ENCODE measurements at places on chromosomes 5 and 9. TPM values are rescaled to one million over a fixed set of nuclear protein-coding genes. Genes with fewer than 3 reads are reported as not detected.
A peak's percentile ranks its signal among the peaks of the same experiment; 100 is the strongest.

DNA sequence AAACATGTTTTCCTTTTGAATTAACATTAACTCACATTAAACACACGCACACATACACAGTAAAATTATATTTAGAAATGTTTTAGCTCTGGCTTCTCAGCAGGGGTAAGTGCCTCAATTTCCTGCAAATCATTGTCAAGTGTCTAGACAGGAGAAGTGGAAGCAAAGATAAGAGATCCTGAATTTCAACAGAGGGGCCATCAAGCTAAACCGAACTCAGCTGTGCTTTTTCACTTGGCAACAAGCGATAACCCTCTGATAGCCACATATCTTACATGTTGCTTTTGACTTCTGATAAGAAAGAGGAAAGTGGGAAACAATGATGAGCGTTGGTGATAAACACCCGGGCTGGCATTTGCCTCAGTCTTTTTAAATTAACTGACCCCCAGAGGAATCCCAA is 79.7 kb upstream of the SPDL1 start:
- DNase-seq = no peak

GRCh38 chr5:170655920-170656319 is 127.6 kb upstream of the GABRP start:
- no peak for DNase-seq

GRCh38 chr5:139746691-139747582 is 48.7 kb upstream of the PSD2 start:
- peak; percentile 87 for DNase-seq

GRCh38 chr5:171436804-171437285 is 17.4 kb downstream of the FGF18 start:
- no peak for DNase-seq

DNA sequence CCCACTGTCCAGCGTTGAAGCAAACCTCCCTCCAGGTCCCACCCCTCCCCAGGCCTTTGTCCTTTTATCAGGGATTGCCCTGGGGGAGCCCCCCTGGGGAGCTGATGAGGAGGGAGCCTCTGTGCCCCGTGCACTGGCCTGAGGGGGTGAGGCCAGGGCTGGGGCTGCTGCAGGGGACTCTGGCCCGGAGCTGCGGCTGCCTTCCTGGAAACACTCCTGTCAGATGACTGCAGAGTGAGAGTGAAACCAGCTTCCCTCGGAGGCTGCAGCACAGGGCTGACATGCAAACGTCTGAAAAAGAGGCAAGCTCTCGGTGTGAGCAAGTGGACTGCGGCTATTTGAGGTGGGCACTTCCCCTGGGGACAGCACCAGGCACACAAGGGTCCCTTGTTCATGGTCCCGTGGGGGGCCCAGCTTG is 4.6 kb upstream of the TRAF2 start:
- DNase-seq = peak; percentile 84

DNA sequence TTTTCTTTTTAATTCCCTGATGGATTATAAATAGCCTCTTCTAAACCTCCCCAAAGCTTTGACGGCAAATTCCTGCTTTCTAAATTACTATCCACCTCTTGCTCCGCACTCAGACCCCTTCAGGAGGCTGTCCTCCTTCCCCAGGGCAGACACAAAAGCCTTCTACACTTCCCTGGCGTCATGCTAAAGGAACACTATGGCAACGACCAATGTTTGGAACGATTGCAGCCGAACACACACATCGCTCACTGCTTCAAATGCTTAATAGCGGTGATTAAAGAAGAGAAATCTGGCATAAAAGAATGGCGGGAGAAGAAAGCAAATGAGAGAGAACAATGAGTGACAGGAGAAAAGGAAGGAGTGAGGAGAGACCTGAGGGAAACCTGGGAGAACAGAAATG is 297.3 kb downstream of the MLLT3 start:
- DNase-seq = no peak

- DNase-seq = no peak
Observed at GRCh38 chr5:101009758-101010519, 106.9 kb upstream of the ST8SIA4 start.

DNA sequence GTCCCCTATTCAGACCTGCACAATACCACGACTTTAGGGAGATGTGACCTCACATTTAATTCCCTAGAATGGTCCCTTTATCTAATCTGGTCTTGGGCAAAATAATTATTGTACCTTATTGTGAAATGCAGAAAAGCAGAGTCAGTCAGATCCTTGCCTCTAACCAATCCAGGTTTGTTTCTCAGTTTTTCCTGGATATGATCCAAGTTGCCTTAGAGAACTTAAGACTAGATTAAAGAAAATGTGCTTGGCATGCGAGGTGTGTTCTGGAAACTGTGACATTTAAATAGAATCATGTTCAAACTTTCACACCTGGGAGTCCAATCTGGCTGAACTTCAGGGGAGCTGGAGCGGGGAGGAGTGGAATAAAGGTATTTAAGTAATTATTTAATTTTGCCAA is 696.2 kb downstream of the DNAH5 start:
- no peak for DNase-seq

- DNase-seq = no peak
Observed at GRCh38 chr9:130286781-130287428, 21.3 kb downstream of the HMCN2 start.

GRCh38 chr5:81164936-81165335 is 68.2 kb upstream of the CKMT2 start:
- DNase-seq = no peak

DNA sequence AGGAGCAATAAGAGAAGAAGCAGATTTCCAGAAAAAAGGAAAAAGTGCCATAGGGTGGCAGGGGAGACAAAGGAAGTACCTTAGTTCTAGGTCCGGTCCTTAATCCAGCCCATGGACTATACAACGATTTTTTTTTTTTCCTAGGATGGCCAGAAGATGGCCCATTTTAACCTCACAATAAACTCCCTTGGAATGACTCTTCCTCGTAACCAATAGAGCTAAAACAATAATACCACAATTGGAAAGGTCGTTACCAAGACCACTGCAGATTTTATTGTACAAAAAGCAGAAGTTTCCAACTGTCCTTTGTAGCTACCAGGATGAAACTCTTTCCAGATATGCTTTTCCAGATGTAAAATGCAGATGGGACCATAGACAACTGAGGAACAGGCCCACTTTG is 34.4 kb upstream of the SSBP2 start:
- DNase-seq = no peak

DNA sequence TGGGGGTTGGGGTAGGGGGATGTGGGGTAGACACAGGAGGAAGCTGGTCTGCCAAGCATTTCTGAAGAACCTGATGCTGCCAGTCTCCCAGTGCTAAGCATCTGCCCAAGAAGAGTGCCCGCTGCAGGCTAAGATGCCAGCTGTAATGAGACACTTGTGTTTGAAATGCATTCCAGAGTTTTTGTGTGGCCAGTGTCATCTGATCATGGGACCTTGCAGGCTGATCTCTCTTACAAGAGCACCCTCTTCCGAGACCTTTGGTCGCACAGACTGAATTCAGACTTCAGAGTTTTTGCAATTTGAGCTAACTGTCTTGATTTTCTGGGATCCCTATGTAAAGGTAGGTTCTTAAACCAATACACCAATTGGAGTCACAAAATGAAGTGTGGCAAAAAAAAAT is 58.1 kb downstream of the DENND1A start:
- DNase-seq = no peak

GRCh38 chr5:150486402-150487198 is 21.3 kb upstream of the NDST1 start:
- DNase-seq = peak; percentile 57

DNA sequence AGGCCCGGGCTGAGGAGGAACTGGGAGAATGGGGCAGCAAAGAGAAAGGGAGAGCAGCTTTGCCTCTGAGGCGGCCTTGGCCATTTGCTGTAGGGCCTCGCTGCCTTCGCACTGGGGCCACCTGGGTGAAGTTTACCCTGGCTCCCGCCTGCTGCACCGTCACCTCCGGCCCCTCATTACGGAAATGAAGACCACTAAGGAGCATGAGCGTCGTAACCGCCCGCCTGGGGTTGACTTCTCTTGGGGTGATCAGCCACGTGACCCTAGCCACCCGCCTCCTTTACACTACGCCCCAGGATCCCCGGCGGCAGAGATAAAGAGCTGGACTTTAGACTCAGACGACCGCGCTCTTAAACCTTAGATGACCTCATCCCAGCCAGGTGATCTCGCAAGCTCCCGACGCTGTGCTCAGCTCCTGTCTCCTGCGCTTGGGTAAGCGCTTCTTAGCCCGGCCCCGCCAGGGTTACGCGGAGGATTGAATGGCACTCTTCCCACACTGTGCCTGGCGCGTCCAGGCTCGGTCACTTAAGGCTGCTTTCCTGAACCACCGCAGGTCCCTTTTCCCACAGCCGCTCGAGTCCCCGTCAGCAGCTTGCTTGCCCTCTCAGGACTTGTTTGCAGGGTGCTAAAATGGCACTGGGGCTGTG is 107.9 kb upstream of the LARP1 start:
- peak; percentile 35 for DNase-seq

- DNase-seq = no peak
Observed at GRCh38 chr9:90301277-90301653, 341.4 kb downstream of the DIRAS2 start.

- no peak for DNase-seq
Observed at GRCh38 chr9:94005272-94005901, 50.2 kb upstream of the BARX1 start.

DNA sequence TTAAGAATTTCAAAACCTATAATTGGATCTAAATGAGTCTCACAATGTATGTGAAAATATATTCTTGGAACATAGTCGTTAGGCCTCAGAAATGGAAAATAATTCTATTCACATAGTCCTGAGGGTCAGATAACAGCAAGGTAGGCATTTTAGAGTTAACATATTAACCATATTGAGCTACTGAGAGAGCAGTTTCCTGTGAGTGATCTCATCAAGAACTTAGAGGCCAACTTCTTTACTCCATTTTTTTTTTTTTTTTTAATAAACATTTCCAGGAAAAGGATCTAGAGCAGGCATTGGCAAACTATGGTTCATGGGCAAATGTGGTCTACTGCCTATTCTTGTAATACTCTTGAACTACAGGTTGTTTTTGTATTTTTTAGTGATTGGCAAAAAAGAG is 26.6 kb downstream of the RAB24 start:
- no peak for DNase-seq

- DNase-seq = no peak
Observed at GRCh38 chr9:80156262-80156661, 584.5 kb downstream of the TLE4 start.

GRCh38 chr5:136309376-136309775 is 56.0 kb downstream of the TRPC7 start:
- DNase-seq = no peak

DNA sequence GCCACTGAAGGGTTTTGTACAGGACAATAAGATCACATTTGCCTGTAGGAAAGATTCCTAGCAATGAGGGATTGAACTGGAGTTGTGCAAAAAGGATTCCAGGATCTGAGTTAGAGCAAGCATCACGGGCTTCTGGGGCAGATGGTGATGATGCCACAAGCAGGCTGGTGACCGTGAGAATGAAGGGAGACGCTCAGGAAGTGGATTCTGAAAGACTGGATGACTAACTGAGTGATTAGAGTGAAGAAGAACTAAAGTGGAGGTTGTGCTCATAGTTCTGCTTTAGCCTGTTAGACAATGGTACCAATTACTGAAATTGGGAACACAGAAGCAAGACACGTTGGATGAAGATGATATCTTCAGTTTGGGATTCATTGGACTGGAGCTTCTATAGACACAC is 168.2 kb downstream of the CD180 start:
- peak; percentile 45 for DNase-seq

DNA sequence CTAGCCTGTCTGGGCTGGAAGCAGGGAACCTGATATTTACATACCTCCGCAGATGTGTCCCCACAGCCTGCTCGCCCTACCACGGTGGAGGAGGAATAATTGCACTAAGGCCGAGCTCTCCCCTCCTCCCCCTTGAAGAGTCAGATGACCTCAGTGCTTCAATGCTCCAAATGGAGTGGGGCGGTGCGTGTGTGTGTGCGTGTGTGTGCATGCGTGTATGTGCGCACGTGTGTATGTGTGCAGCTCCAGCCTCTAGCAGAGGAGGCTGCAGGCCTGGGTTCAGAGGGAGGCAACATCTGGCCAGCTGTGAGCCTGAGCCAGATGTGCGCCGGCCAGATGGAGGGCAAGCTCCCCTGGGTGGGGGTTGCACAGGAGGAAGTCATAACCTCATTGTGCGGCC is 90.5 kb downstream of the NRG2 start:
- DNase-seq = no peak

DNA sequence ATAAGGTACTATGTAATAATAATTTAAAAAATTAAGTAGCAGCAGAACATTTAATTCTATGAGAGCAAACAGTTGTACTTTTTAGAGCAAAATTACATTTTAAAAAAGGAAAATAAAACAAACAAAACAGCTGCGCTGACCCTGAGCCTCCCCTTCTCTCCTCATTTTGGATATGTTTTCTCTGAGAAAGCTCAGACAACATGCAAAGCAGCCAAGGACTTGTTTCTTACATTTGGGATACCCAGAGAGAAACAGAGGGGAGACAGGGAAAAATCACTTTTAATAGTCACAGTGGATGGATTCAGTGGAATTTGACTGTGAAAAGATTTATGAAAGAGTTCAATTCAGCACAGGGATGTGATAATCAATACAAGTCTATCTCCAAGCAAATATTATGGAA is 299.2 kb downstream of the EBF1 start:
- DNase-seq = no peak

DNA sequence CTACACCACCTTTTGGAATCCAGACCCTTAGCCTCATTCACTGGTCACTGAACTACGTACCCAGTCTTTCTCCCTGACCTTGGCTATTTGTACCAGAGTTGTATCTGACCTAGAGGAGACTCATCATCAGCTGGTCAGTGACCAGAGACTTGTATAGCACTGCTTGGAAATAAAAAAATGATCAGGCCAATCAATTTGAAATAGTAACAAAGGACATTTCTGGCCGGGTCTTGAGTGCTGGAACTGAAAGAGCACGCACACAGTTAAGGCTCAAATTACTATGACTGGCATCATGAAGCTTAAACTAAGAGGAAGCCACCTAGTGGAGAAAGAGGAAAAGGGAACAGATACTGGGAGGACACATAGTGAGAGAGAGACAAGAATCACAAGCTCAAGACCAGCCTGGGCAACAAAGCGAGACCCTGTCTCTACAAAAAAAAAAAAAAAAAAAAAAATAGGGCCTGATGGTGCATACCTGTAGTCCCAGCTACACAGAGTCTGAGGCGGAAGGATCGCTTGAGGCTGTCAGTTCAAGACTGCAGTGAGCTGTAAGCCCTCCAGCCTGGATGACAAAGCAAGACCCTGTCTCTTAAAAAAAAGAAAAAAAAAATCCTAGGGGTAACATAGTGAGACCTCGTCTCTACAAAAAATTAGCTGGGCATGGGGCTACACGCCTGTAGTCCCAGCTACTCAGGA is 12.8 kb upstream of the SRP19 start:
- DNase-seq = peak; percentile 17

- no peak for DNase-seq
Observed at GRCh38 chr5:149586708-149587318, 5.5 kb downstream of the ARHGEF37 start.

ADAMTS2 gene
- not detected for total RNA-seq

CCL21 gene
- total RNA-seq = not detected

PAIP1 gene
- 55.1 TPM for total RNA-seq

TAF11L9 gene
- not detected for total RNA-seq

IL3 gene
- total RNA-seq = 11.6 TPM

HMMR gene
- 94.1 TPM for total RNA-seq

IRX4 gene
- total RNA-seq = not detected

HRCT1 gene
- total RNA-seq = not detected

IRX1 gene
- not detected for total RNA-seq

AFAP1L1 gene
- total RNA-seq = 0.18 TPM

LCP2 gene
- 173 TPM for total RNA-seq

FRMPD1 gene
- not detected for total RNA-seq

INSL6 gene
- not detected for total RNA-seq
